ENCODE measurements at places on chromosomes 1 and 21.

DNA sequence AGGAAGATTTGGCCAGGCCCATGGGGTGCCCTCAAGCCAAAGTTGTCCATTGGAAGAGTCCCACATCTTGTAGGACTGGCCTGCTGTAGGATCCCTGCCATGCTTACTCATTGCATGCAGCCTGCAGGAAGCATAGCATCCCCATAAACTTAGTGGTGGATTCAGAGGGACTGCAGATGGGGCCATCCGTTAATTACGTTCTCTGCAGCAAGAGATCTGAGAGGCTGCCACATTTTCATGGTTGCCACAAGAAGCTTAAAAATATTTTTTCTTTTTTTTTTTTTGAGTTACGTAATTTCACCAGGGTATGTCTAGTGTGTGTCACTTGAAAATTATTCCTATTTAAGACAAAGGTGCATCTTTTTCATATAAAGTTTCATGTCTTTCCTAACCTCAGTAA, 329.7 kb upstream of the USP24 start:
- DNase-seq: no peak

DNA sequence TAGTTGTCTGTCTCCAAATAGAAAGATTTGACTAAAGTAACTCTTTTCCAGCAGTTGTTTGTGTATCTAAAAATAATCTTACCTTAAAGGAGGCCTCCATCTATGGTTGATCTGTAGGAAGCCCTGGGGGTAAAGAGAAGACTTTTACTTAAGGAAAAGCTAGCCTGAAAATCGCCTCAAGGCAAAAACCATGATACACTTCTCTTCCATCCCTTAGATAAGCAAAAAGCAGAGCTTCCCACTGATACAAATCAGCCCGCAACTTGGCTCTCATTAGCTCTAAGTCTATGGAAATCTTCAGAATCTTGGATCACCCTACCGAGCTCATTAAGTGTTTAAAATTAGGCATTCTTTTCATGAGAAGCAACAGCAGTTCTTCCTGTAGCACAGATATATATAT, 576.9 kb upstream of the PTBP2 start:
- DNase-seq: no peak

- DNase-seq: no peak
Observed at GRCh38 chr1:203075236-203076030, 10.4 kb downstream of the MYOG start.

DNA sequence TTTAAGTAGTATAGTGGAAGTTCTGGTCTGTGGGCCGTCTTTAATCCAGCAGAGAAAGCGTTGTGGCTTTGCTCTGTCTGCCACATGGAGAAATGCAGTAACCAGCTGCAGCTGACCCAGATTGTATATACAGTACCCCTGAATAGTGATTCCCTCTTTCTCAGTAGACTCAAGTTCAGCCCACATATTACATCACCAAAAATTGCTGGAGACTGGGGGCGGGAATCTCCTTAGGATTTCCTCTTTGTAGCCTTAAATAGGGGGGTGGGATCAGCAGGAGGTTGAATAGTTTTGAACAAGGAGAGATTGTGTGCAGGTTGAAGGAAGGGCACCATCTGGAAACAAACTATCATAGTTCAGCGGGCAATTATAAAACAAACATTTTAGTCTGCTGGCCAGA, at the start of gene ANGPTL1:
Gene ANGPTL1, minus strand, starts transcription at position 134 of the 400 bp plus-strand sequence. CDS start 5,301 bp downstream, outside the sequence.
- DNase-seq: no peak
